HCT116 (cell line): ENCODE measurements at places on chromosomes 3 and 15.

GRCh38 chr3:175103298-175103697, 244.2 kb downstream of the NAALADL2 start:
- no peak for DNase-seq

- no peak for DNase-seq
These were observed 613.4 kb downstream of the MCTP2 start for GRCh38 chr15:94844538-94845389.

- no peak for DNase-seq
These were observed 130.0 kb downstream of the DMXL2 start for GRCh38 chr15:51492528-51492927.

DNA sequence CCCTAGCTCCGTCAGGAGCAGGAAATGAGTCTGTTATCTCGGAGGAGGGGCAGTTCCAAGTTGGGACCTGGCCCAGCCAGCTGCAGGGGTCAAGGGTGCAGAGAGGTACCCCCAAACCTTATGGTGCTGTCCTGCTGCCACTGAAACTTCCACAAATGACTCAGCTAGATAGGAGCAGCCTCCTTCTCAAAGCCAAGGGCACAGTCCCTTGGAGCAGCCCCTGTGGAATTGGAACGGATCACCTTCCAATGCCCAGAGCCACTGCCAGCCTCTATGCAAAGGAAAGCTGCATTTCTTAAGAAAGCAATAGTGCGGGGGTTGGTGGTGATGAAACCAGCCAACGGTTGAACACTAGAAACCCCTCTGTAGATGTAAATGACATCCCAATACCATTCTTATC, 19.6 kb upstream of the LRRK1 start:
- no peak for DNase-seq

GRCh38 chr15:32859251-32859650, 141.4 kb downstream of the GREM1 start:
- DNase-seq, result no peak

DNA sequence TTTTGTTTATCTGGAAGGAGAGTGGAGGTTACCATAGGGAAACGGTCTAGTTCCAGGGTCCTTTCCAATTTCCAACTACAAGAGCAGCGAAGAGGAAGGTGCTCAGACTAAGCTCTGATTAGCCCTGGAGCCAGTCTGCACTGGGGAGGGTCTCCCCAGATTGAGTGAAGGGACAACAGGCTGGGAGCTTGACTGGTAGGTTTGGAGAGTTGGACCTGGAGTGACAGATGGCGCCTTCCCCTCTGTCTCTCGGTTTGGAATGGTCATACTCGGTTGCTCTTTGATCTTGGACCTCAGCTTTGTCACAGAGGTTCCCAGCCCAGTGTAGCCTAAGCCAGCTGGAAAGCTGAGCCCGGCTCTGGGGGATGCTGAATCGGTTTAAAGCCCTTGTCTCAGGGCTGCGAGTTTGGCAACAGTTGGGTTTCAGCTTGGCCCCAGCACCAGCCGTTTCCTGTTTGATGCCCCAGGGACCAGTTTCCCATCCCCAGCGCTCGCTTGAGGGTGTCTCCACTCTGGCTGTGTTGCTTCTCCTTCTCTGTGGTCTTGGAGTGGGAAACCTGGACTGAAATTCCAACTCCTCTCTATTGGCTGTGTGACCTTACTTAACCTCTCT, 53.1 kb upstream of the ULK4 start:
- DNase-seq, result no peak

GRCh38 chr15:96687388-96688107, 357.0 kb downstream of the NR2F2 start:
- no peak for DNase-seq
